ENCODE measurements at places on chromosomes 5 and 9.
A peak's percentile ranks its signal among the peaks of the same experiment; 100 is the strongest.

- DNase-seq = no peak
These were observed 61.0 kb downstream of the DAPK1 start for GRCh38 chr9:87558606-87559190.

- no peak for DNase-seq
These were observed 35.6 kb downstream of the DAPK1 start for GRCh38 chr9:87533271-87533670.

DNA sequence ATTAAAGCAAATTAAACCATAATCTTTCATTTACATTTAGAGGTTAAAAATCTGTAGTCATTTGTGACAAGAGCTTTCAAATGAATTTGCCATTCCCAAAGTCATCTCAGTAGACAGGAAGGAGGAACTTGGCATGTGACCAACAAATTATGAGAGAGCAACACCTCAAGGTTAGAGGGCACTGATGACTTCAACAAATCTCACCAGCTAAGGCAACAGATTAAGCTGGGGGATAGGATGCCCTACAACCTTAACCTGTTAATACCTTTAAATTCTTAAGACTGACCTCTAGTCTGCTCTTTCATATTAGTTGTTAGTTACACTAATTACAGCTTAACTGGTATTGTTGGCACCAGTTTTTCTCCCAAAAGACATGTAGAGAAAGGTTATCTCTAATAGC is 18.4 kb downstream of the POU5F2 start:
- DNase-seq = no peak

DNA sequence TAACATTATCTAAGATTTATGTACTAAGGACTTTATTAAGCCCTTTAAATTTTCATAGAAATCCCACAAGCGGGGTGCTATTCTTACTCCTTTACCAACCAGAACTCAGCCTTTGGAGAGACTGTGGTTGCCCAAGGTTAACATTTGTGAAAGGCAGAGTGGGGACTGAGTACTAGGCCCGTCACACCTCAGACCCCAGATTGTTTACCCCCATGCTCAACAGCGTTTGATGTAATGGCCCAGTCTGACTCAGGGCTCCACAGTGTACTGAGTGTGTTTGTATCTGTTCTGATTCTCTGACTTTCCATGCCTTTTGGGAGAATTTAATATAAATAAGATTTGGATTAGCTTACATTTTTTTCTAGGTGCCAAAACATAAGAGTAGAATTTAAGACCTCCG is 110.0 kb downstream of the GAS1 start:
- DNase-seq = no peak

GRCh38 chr5:58317009-58317408 is 142.9 kb downstream of the PLK2 start:
- DNase-seq = no peak

DNA sequence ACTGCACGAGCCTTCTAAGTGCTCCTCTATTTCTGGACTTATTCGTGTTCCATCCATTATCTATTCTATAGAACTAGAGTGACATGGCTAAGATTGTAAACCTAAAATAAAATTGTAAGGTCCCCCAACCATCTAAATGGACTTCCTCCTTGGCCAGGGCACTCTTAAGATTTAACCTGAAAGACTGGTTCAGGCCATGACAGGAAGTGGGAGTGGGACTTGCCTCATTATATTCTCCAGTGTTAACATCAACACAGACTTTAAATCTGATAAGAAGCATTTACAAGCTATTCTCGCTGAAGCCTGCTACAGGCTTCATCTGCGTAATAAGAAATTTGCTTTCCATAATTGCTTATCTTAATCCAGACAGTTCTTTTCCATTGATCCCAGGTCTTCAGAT is 117.0 kb downstream of the SSBP2 start:
- no peak for DNase-seq

DNA sequence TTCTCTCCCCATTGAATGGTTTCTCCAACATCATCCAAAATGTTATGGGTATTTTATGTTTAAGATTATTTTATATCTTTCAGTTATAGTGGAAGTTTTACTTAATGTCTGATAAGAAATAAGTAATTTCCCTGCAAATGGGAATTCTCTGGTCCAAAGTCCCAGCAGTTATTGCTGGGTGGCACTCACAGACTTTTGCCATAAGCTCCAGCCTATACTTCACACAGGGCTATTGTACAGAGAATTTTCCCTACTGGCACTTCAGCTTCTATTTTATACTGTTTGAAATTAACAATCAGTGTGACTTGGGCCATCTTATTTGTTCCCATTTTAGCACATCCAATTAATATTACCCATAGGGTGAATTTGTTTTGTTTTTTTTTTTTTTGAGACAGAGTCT is 32.9 kb downstream of the CD14 start:
- no peak for DNase-seq

DNA sequence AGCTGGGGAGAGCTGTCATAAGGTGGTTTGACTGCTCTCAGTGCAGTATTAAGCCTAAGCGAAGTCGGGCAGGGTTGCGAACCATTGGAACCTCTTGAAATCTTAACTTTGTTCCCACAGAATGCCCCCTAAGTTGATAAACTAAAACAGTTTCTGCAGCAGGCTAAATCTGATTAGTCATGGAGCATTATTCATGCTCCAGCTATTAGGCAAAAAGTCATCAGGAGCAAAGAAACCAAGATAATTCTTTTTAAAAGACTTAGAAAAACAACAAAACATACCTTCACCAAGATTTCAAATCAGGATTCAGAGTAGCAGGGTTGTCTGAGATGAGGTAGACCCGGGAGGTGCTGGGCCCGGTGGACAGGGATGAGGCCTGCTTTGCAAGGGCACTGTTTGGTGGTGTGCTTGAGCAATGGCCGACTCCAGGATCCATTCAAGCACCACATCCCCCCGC is 69.9 kb upstream of the PLPP1 start:
- DNase-seq = no peak

DNA sequence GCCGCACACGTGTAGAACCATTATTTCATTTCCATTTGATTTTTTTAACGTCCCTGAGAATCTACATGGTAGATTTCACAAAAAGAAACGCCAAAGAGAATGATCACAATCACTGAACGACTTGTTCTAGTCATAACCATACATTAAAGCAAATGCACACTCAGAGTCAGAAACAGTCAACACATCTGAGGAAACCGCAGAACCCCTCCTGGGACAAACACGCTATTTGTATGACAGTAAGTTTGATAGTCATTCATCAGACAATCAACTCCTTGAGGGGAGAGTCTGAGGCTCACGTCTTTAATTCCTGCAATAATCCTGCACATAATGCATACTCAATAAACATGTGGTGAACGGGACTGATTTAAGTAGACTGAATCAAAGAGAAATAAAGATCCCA is 129.2 kb downstream of the MED27 start:
- DNase-seq = no peak

GRCh38 chr5:74431290-74431669 is 209.2 kb downstream of the ENC1 start:
- DNase-seq = no peak

GRCh38 chr5:151096001-151096373 is 15.2 kb upstream of the TNIP1 start:
- DNase-seq = no peak

DNA sequence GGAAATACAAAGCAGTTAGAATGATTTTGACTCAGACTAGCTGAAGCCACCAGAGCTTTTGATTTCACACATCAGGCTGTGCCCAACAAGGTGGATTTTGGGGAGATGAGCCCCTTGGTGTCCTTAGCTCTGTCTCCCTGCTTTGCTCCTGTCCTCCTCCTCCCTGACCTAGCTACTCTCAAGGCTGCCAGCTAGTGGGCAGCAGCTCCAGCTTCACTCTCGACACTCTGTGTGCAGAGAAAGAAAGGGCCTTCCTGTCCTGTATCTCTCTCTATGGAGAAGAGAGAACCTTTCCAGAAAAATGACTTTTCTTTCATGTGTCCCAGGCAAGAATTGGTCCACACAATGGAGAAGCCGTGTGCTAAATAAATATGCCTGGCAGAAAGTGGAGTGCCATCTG is 446.2 kb downstream of the SEMA5A start:
- DNase-seq = no peak

- DNase-seq = no peak
These were observed 20.6 kb downstream of the C5 start for GRCh38 chr9:121029469-121029868.

DNA sequence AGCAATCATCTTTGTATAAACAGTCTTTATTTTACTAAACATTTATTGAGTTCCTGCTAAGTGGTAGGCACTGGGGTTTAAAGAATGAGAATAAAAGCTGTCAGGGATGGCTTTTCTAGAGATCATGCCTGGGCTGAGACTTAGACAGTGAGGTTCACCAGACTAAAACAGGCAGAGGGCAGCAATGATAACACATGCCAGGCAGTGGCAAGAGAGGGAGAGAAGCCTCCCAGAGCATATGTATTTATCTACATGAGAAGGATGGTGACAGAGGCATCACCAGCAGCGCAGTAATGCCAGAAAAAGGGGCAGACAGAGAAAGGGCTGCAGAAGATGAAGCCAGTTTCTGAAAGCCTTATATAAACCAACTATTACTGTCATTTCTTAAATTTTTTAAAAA is 121.0 kb upstream of the CCDC180 start:
- no peak for DNase-seq

DNA sequence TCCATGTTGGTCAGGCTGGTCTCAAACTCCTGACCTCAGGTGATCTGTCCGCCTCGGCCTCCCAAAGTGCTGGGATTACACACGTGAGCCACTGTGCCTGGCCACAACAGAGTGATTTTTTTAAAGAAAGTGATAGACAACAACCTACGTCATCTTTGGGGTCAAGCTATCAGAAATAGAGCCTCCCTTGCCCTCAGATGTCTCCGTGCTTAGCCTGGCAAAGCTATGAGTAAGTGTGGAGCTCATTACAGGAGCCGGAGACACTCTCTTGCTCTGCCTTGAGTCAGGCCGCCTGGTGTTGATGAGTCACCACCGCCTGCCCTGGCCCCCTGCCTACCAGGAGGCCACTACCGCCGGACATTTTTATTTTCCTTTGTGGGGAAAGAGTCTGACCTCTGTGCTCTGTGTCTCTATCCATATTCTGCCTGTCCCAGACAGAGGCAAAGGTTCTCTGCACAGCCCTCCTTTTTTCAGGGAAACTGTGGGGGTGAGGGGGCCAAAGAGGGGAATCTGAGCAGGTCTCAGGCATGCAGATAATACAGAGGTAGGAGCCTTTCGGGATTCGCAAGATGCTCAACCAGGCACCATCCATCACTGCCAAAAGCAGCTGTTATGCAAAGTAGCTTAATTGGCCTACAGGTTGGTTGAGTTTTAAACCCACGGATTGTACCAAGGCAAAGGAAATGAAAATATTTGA is 123.7 kb upstream of the CPEB4 start:
- peak; percentile 56 for DNase-seq

- no peak for DNase-seq
These were observed 18.5 kb downstream of the NEURL1B start for GRCh38 chr5:172659570-172659908.

- DNase-seq = peak; percentile 20
These were observed at the start of gene ARL14EPL for GRCh38 chr5:116032094-116032517. ARL14EPL (plus strand) TSS chr5:116032472; CDS start chr5:116051466, 18,994 bp downstream.

DNA sequence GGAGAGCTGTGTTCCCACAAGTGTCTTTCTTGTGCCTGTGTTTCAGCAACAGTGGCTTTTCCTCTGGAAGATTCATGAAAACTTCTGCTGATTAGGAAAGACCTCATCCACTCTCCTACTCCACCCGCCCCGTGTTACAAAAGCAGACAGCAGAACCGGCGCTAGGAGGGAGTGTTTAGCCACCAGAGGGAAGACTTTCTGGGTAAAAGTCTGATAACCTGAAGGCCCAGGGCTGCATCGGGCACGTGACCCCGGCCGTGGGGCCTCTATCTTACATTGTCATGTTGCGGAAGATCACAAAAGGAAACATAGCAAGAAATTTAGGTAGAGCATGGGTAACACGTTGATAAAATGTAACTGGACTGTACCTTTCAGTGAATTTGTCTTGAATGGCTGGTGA is 32.0 kb upstream of the DMRT2 start:
- DNase-seq = peak; percentile 44

GRCh38 chr9:76677481-76678055 is 86.7 kb upstream of the PCA3 start:
- DNase-seq = no peak

DNA sequence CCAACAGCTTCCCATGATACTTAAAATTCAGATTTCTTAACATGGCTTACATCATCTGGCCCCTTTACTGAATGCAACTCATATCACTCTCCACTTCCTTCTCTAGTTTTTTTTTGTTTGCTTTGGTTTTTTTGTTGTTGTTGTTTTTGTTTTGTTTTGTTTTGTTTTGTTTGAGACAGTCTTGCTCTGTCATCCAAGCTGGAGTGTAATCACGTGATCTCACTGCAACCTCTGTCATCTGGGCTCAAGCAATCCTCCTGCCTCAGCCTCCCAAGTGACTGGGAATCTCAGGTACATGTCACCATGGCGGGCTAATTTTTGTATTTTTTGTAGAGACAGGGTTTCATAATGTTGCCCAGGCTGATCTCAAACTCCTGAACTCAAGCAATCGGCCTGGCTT is 41.4 kb downstream of the CPLANE1 start:
- no peak for DNase-seq

DNA sequence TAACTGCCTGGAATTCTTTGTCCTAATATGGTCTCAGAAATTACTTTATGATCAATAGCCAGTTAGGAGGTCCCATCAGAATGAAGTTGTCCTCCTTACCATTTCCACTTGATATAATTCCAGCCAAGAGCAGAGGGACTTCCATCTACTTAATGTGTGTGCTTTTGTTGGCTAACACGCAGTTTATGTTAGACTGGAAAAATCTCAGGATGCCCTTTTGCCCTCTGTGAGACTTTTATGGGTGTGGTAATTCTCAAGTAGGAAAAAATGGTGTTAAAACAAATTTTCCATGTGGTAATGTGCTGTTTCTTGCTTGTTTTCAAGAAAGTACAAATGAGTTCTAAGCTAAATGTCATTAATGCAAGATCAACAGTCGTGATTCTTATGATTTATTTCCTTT is 327.1 kb downstream of the MTRR start:
- no peak for DNase-seq

DNA sequence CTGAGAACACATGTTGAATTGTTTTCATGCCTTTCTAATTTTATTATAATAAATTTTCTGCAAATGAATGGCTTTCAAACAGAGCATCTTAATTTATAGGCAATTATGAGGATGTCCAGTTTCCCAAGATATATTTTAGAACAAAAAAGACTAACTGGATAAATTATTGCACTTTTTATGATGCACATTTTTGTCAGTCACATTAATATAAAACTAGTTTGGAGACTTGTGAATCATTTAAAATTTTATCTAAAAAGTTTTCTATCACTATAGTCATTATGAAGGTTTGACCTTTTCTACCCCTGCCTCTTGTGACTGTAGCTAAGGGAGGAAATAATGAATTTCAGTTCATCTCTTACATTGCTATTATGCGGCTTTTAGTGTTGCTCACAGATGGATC is 393.8 kb downstream of the TAF11L14 start:
- DNase-seq = no peak

DNA sequence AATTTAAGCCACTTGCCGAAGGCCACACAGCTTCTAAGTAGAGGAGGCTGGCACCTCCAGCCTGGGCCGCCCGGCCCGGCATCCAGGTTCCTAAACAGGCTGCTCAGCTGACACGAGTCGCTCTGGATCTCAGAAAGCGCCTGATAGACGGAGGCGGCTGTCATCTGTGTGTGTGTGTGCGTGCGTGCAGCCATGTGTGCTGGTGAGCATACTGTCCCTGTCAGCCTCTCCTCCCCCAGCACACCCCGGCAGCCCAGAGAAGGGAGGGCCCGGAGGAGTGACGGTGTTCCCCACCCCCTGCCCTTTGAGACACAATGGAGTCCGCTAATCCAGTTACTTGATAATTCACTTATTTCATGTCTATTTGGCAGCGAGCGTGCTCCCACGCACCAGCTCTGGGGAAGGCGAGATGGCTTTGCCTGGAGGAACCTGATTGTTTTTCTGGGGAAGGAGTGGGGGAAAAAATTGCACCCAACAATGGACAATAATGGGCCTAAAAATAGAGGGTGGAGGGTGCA is 20.0 kb downstream of the NTNG2 start:
- no peak for DNase-seq
